Inflammatory macrophage (primary cell): ENCODE measurements at places on chromosomes 4 and X.

DNA sequence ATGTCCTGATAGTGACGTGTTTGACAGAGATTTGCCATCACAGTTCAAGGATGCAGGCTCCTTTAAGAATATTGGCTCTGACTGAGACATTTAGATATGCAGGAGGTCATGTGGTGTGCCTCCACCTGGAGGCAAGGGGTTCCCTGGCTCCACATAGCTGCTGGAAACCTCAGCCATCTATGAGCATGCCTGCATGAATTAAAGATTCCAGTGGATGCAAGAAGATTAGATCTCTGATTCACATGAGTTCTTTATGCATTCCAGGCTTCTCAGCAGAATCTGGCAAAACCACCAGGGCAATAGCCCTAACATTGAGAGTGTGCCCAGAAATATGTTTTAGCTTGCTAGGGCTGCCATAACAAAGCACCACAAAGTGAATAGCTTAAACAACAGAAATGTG is 298.5 kb upstream of the AADAT start:
- DNase-seq: no peak

DNA sequence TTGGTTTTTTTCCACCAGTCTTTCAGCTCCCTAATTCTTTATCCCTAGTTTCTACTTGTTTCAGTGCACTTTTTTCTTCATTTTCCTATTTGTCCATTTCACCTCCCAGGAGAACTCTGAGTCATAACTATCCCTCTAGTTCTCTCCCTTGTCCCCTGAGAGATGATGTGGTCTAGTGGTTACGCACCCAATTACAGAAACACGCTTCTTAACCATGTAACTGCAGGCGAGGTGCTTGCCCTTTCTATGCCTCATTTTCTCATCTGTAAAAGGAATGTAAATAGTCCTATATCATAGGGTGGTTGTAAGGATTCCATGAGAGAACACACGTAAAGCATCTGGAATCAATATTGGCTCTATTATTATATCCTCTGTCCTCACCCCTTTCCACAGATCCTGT is 8.8 kb upstream of the GRPR start:
- DNase-seq: no peak

DNA sequence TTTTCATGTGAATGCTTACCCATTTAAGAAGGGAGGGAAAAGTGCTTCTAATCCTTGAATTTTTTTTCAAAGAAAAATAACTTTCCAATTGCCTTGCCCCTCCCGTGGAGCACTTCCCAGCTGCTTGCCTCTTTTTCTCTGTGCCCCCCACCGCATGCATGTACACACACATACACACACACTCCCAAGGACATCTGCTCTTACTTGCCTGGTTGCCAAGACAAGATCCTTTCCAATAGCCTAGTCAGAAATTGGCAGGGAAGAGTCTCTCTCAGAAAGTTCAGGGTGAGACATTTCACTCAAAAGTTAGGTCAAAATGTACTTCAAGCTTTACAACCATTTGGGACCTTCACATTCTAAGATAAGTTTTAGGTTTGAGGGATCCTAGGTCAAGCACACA is 10.9 kb downstream of the HHIP start:
- no peak for DNase-seq

- DNase-seq: no peak
Measured at GRCh38 chrX:130124577-130124976, 14.3 kb upstream of the ELF4 start.

- DNase-seq: no peak
Measured at GRCh38 chr4:110830461-110830860, 207.6 kb upstream of the PITX2 start.

DNA sequence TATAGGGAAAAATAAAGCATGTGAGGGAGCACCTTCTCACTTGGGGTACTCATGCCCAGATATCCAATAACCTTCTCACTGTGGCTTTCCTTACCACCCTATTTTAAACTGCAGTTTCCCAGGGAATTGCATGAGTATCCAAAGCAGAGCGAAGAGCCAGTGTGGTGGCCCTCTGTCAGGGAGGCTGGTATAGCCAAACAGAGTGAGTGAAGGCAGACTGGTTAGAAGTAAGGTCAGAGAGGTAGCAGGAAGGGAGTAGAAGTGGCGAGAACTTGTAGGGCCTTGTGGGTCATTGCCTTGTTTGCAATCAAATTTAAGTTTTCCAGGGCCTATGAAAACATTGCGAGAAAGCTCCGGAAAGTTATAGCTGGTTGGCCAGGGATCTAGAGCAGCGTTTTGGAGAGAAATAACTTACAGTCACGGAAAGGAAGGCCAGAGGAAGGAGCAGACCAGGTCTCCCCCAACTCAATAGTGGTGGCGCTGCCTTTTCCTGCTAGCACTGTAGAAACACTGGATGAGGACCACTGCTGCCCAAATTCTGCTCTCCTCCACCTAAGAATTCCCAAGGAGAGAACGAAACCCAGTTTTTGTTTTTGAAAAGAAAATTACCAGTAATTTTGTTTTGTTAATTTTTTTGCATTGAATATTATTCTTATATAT is 77.2 kb downstream of the PDLIM5 start:
- DNase-seq: no peak
